ENCODE measurements at places on chromosomes 13 and 19.

GRCh38 chr19:35264268-35265125, 4.3 kb upstream of the USF2 start:
- no peak for DNase-seq

- no peak for DNase-seq
Observed at GRCh38 chr13:110275931-110276552, 30.9 kb downstream of the COL4A1 start.

- no peak for DNase-seq
Observed at GRCh38 chr19:32129141-32129540, 216.3 kb upstream of the ZNF507 start.

- DNase-seq: peak; percentile 75
Observed at GRCh38 chr13:21435687-21436151, 23.4 kb downstream of the ZDHHC20 start.

All from AG08396 (cell line).